Left renal pelvis (tissue), 4 donors: ENCODE measurements at places on chromosomes 7 and 10.

GRCh38 chr10:91340613-91341362, 69.4 kb upstream of the HECTD2 start:
- DNase-seq, result no peak

GRCh38 chr10:32049113-32049512, 7.1 kb downstream of the KIF5B start:
- DNase-seq, result no peak

- no peak for DNase-seq
Measured at GRCh38 chr10:90819911-90820310, 37.9 kb downstream of the HTR7 start.

DNA sequence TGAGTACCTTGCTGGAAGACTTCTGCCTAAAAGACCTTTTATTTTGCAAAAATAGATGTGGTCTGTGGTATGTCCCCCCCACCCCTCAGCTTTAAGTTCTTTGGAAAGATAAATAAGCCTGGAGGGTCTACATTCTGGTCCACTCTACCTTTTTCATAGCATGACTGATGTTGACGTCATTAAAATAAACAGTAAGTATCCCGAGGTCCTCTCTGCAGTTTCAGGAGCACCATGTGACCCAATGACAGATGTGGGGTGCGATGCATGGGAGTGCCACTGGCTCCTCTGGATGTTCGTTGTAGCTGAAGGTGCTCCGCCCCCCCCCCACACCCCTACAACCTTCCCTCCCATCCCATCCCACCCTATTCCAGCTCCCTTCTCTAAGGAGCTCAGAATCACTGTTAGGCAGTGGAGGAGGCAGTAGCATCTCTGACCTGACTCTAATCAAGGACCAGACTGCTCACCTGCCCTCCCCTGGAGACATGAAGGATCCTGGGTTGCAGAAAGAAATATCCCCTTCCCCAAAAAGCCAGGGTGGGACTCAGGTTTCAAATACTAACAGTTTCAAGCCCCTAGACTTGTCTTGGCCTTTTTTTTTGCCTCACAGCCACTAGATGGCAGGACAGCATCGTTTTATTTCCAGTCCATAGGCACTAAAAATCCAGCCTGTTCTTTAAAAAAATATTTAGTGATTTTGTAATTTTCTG, 25.1 kb downstream of the CASP7 start:
- no peak for DNase-seq

GRCh38 chr7:100115026-100115425, 4.1 kb downstream of the TAF6 start:
- no peak for DNase-seq

- DNase-seq, result no peak
Measured at GRCh38 chr10:83574770-83575169, 564.5 kb upstream of the GHITM start.

DNA sequence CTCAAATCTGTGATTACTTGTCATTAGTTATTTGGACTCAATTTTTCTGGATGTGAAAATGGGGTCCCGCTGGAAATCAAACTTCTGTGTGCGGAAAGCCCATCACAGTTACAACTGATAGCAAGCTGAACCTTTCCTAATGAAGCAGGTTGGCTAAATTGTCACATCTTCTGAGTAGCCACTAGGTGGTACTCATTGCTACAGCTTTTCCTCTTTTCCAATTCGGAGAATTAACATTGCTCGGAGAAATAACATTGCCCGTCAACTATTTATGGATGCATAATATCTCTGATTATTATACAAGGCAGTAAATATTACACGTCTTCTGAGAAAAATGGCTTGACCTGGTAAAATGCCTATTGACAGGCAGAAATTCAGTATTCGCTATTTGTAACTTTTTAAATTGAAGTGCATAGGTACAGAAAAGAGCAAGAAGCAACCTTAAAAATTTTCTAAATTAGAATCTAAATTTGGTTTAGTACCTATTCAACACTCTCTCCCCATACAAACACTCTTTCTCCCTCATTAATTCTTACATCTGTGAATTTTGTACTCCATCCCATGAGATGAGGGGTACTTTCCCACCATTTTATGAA, 17.3 kb upstream of the BLOC1S2 start:
- no peak for DNase-seq

DNA sequence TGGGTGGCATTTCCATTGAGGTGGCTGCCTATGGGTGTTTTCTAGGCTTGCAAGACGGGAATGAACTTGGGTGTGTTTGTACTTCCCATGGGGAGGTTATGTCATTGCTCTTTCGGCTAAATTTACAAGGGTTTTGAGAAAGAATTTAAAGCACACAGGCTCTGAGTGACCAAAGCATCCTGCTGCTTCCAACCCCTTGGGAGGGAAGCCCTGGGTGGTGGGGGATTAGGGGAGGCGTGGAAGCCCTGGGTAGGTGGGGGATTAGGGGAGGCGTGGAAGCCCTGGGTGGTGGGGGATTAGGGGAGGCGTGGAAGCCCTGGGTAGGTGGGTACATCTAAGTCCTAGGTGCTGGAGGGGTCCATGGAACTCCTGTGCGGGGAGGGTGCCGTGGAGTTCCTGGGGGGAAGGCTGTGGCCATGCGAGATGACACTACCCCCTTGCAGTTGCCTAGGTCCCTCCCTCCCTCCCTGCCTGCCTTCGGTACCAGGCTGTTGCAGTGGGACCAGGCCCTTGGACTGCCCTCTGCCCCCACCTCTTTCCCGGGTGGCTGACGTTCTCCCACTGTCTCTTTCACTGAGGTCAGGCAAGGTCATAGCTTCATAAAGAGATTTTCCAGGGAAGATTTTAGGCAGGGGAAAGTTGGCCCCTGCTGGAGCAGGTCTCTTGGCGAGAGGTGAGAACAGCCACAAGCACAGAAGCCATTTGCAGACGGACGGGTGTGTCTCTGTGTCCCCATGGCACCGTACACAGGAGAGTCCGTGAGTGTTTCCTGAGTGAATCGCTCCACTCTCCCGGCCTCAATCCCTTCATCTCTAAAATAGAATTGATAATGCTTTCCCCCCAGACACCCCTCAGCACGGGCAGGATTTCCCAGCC, 19.5 kb downstream of the PRF1 start:
- DNase-seq, result no peak

DNA sequence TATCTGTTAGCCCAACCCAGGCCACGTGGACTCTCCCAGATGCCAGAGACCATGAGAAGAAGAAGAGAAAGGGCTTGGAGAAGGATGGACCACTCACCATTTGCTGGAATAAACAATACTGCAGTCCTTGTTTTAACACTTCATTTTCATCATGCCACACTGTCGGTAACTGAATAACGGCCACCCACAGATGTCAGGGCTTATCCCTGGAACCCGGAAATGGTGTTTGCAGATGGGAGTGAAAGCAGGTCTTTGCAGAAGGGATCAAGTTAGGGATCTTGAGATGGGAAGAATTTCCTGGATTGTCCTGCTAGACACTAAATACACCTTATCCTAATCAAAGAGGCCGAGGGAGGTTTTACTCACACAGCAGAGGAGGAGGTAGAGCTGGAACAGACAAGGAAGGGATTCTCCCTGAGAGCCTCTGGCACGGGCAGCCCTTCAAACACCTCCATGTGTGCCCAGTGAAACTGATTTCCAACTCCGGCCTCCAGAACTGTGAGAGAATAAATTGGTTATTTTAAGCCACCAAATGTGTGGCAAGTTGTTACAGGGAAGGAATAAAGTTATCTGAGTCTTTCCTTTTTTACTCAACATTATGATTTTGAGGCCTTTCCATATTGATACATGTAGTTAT, 56.3 kb upstream of the SFMBT2 start:
- DNase-seq, result no peak

GRCh38 chr10:130954326-130954905, 357.1 kb downstream of the TCERG1L start:
- DNase-seq, result no peak

- no peak for DNase-seq
Measured at GRCh38 chr10:22894714-22895113, 33.1 kb upstream of the ARMC3 start.

- DNase-seq, result no peak
Measured at GRCh38 chr10:78365694-78366093, 332.0 kb downstream of the RPS24 start.

DNA sequence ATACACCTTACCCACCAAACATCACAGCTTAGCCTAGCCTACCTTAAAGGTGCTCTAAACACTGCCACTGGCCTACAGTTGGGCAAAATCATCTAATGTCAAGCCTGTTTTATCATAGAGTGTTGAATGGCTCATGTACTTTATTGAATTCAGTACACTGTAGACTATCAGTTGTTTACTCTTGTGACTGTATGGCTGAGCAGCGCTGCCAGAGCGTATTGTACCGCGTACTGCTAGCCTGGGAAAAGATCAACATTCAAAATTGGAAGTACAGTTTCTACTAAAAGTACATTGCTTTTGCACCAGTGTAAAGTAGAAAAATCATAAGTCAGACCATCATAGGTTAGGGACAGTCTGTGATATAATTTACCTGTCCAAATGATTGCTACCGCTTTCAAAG, 226.8 kb downstream of the PRPF18 start:
- no peak for DNase-seq

GRCh38 chr7:33901847-33902246, 3.5 kb upstream of the BMPER start:
- DNase-seq, result no peak

GRCh38 chr10:45599021-45599603, 73.5 kb downstream of the ZFAND4 start:
- no peak for DNase-seq

DNA sequence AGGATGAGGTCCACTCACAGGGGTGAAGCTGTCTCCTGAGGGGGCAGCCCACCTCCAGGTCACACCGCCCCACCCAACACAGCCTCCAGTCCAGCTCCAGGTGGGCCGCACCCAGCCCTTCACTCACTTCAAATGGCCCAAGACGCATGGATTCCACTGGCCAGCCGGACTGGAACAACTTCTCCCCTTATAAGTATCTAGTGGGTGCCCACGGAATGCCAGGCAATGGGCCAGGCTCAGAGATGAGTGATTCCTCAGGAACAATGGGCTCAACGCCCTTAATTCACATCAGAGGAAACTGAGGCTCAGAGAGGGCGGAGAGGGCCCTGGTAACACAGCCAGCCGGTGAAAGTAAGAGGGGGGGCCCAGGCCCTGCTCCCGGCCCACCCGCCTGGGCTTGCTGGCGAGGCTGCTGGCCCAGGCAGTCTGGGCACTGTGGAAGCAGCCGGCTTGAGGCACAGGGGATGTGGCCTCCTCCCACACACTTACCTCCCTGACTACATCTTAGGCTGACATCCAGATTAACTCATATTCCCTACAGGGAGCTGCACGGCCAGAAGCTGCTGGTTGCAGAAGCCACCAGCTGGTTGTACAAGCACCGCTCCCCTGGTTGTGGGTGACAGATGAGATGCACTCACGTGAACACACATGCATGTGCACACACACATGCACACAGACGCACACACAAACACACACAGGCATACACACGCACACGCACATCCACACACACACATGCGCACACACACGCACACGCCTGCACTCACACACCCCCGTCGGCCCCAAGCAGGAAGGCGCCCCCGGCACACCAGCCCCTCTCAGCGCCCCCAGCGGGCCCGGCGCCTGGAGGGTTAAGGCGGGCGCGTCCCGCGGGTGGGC, 1.0 kb upstream of the FAM20C start:
- DNase-seq, result no peak

- no peak for DNase-seq
Measured at GRCh38 chr7:14886533-14886932, 16.0 kb downstream of the DGKB start.

GRCh38 chr10:103889121-103889720, 28.8 kb downstream of the STN1 start:
- no peak for DNase-seq

DNA sequence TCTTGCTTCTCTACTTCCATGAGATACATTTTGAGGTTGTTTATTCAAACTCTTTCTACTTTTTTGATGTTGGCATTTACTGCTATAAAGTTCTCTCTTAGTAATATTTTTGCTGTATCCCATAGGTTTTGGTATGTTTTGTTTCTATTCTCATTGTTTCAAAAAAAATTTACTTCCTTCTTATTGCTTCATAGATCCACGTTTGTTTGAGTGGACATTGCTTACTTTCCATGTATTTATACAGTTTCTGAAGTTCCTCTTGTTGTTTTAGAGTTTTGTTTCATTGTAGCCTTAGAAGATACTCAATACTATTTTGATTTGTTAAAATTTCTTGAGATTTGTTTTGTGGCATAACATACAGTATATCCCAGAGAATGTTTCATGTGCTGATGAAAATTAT, 13.7 kb downstream of the TAS2R40 start:
- DNase-seq, result no peak

DNA sequence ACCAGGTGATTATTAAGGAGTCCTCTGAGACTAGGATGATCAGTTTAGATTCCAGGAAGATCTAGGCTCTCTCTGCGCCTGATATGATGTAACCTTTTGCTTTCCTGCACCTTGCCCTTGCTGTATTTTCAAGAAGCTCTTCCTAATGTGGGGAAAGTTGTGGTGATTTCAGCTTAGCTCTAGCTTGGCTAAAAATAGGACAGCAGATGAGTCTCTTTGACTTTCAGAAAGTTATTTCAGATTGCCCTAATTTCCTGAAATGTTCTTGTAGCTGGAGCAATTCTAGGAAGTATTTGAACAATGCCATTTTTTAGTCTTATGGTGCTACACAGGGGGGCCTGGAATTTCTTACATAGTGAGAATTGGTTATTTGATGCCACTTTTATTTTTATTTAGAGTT, 3.8 kb downstream of the LCOR start:
- DNase-seq, result no peak

DNA sequence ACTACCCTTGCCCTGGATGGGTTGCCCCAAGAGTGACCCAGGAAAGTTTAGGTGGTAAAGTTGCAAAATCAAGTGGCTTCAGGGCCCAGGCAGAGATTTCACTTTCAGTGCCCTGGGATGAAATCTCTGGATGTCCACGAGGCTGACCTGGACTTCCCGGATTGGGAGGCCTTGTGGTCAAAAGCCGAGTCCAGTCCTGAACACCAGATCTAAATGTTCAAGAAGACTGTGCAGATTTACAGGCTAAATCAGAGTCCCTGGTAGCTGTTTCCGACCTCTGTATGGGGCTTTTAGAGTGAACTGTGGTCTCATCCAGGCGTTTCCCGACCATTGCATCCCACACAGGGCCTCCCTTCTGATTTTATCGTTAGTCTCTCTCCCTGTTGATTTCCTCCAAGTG, 95.3 kb downstream of the WDR11 start:
- DNase-seq, result no peak

GRCh38 chr10:102603946-102604345, 40.3 kb upstream of the TRIM8 start:
- no peak for DNase-seq

DNA sequence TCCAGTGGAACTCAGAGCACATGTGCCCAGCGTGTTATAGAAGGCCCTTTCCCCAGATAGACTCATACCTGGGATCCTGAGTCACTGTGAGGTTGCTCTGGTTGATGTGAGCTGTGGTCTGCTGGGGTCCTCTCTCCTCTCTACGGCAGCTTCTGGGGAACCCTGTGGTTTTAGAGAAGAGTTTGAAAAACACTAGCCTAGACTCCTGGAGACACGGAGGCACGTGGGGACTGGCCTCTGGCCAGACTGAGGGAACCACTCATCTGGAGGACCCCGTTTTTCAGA, 10.3 kb downstream of the ZNF775 start:
- no peak for DNase-seq

- DNase-seq, result no peak
Measured at GRCh38 chr10:110345286-110345685, 40.6 kb upstream of the SMNDC1 start.

- no peak for DNase-seq
Measured at GRCh38 chr7:144063710-144064109, 5.9 kb upstream of the OR2A25 start.

GRCh38 chr10:116915340-116915739, 66.0 kb downstream of the ENO4 start:
- no peak for DNase-seq

GRCh38 chr7:122790591-122790990, 87.9 kb upstream of the RNF148 start:
- no peak for DNase-seq

GRCh38 chr7:150564006-150564405, 3.2 kb upstream of the GIMAP4 start:
- DNase-seq, result no peak
